ENCODE measurements at places on chromosomes 1 and 21.

GRCh38 chr1:1959840-1960479, 40.9 kb upstream of the TMEM52 start:
- DNase-seq, result peak; percentile 48

- no peak for DNase-seq
Observed at GRCh38 chr21:16796776-16797175, 716.1 kb upstream of the CXADR start.

DNA sequence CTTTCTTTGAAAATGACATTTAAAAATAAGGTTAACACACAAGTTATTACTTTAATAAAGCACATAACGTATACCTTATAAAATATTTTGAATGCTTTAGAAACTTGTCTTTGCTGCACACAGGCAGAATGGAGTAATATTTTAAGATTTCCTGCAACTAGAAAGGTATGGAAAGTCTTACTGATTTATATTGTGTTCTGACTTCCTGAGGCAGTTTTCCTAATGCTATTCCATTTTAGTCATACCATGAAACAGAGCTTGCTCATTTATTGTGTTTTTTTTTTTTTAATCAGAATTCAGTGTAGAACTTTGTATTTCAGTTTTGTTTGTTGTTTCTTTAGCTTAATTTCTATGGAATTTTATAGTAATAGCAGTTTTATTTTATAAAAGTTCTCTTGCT, 60.9 kb upstream of the S1PR1 start:
- no peak for DNase-seq

- no peak for DNase-seq
Observed at GRCh38 chr1:11935057-11935412, 518 bp downstream of the PLOD1 start.

DNA sequence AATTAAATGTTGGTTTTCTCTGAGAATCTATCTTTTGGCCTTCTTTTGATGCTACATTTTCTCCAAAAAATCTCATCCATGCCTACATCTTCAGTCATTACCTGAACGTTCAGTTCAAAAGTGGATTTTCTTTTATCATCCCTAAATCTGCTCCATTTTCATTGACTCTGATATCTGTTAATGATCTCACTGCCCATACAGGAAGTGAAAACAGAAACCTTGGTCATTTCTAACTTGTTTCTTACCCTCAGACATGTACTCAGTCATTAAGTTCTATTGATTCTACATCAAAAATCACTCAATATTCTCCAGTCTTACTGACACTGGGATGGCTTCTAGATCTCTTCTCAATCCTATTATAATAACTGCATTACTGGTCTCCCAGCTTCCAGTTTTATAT, 22.7 kb downstream of the PRKACB start:
- DNase-seq, result no peak

DNA sequence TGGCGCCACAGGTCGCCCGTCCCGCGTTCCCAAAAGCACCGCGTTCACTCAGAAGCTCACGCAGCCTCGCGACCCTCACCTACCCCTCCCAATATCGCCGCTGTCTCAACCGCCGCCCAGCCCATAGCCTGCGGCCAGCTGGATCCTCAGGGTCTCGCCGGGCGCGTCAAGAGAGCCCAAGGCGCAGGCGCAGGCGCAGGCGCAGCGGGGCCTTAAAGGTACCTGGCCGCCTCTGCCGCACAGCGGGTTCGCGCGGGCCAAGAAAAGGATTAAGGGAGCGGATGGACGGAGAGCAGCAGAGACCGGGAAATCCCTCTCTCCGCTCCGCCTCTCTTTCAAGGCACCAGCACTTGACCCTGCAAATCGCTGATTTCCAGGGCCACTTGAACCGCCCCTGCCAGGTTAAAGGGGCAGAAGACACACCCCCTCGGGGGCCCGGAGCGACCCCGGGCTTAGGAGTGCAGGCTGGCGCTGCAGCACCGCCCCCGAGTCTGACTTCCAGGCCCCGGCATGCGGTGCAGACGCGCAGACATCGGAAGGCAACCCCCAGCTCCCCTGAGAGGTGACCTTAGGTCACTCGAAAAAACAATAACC, at the start of gene NBPF20:
Gene NBPF20 (minus strand): TSS at position 168 of the 594 bp plus-strand sequence. CDS start 20,331 bp downstream, outside the sequence.
- peak; percentile 74 for DNase-seq

DNA sequence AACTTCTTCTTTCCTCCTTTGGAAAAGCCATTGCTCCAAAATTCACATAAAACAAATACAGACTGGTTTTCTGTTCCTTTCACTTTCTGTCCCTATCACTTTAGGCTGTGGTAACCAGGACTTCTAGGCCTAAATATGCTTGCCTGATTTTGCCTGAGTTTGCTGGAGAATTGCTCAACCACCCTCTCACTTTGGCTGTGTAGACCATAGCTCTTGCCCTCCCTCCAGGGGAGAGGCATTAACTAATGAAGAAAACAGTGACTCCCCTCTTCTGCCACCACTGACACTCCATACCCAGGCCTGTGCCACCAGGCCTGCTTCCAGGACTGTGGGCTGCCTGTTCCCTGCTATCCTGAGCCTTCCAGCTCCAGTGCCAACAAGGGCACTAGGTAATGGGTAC, 163.5 kb downstream of the TOMM20 start:
- DNase-seq, result no peak

DNA sequence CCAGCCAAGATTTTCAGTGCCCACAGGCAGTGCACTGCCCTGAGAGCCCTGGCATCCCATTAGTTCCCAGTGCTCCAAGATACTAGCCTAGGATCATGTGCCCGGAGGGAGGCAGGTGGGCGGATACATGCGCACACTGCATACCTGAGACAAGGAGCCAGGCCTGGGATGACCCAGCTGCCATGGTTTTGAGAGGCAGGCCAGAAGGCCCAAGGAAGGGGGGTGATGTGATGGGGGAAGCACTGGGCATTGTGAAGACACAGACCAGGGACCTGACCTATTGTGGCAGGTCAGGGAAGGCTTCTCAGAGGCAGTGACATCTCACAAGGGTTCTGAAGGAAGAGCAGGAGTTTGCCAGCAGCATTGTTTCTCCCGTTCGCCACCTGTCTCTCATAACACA, 3.6 kb downstream of the ZC3H12A start:
- no peak for DNase-seq

DNA sequence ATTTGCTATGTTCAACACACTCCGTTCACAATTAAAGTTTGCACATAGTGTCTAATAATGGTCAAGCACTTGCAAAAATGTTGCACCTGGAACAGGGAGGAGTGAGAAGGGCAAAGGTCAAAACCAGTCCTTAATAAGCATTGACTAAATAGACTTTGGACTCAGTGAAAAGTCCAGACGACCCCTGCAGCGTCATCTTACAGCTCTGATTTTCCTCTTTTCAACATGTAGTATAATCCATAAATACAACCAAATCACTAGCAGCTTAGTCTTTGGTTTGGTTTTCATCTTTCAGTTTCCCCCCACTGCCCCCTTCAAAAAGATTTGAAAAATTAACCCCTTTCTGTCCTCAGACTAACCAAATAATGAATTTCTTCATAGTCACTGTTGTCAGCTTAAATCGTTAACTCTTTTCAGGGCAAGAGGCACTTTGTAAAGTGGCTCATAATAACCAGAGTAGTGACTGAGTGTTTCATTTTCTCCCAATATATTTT, 290.3 kb downstream of the PTPRC start:
- DNase-seq, result no peak

DNA sequence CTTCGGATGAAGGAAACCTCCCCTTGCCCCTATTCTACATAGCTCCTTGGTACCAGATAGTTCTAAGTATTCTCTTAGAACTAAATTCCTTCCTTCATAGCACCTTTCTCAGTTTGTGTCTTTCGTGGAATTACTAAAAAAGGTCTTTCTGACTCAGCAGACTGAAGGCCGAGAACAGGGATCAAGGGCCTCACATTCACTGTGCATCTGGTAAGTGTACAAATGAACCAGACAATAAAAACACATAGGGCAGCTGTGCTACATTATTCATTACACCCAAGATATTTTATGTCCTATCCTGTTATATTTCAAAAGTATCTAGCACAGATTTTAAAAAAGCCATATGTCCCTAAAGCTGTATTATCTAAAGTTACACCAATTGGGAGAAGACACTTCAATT, 62.9 kb upstream of the HP1BP3 start:
- no peak for DNase-seq

GRCh38 chr1:196317535-196318522, 290.4 kb downstream of the KCNT2 start:
- DNase-seq, result no peak

- no peak for DNase-seq
Observed at GRCh38 chr1:228286505-228287417, 78.9 kb downstream of the OBSCN start.

DNA sequence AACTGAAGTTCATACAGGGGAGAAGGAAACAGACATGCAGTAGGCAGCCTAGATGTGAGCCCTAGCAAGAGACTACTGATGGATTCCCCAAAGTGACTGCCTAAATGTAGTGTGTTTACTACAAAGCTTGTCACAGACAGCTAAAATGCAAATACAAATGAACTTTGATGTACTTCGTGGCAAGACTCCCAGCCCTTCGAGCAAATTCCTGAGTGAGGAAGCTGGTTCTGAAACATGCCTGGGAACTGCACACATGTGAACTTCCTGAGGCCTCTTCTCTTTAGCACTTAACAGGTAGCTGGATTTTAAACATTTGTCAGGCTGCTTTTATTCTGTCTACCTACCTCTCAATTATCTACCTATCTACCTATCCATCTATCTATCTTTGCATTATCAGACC, 6.7 kb upstream of the IRF2BP2 start:
- no peak for DNase-seq

DNA sequence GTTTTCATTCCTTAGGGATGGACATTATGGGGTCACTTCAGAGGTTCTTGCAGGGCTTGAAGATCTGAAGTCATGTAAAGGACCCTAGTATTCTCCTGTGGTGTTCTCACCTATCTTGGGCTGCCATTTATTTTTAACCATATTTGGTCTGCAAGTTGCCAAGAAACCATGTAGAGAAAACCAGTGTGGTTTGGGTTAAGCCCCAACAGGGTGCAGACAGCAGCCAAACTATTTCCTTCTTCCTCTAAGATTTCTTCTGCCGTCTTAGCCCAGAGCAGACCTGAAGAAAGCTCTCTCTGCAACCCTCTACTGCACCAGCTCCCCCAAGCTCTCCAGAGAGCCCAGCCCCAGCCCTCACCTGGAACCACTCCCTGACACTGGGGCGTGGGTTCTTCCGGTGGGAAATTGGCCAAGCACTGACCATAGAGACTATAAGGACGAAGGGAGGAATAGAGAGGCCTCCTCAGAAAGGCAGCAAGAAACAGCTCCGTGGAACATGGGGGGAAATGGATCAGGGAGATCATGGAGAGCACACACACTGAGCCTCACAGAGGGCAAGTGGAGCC, 136.6 kb downstream of the SYF2 start:
- DNase-seq, result peak; percentile 20

GRCh38 chr21:37829447-37829846, 86.8 kb downstream of the KCNJ6 start:
- no peak for DNase-seq

GRCh38 chr1:214882616-214883015, 199.9 kb upstream of the KCNK2 start:
- DNase-seq, result no peak

- no peak for DNase-seq
Observed at GRCh38 chr1:25523542-25523941, 19.9 kb upstream of the LDLRAP1 start.

DNA sequence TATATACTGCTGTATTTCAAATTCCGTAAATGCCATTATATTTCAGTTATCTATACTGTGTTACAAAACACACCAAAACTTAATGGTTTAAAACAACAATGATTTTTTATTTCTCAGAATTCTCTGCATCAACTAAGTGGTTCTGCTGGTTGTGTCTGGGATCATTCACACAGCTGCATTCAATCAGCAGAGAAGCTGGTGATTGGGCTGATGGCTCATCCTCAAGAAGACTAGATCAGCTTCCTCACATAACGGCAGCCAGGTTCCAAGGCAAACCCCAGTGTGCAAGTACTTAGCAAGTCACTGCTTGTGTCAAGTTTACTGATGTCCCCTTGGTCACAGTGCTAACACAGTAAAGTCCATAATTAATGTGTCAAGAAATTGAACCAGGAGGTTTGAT, 86.3 kb upstream of the VANGL1 start:
- DNase-seq, result no peak

DNA sequence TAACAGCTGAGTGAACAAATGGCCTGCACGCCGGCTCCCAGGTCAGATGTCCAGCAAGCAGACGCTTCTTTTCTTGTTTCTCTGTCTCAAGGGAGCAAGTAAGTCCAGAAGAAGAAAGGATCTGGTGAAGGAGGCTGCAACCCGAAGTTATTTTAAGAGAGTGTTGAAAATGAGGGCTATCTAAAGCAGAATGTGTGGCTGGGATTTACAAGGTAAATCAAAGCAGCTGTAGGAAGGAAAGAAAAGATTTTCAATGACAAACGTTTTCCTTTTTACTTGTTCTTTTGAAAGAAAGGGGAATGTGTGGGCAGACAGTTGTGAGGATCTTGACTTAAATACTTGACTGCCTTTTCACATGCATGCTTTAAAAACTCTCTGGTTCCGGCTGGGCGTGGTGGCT, 311.5 kb downstream of the KIF26B start:
- DNase-seq, result no peak

DNA sequence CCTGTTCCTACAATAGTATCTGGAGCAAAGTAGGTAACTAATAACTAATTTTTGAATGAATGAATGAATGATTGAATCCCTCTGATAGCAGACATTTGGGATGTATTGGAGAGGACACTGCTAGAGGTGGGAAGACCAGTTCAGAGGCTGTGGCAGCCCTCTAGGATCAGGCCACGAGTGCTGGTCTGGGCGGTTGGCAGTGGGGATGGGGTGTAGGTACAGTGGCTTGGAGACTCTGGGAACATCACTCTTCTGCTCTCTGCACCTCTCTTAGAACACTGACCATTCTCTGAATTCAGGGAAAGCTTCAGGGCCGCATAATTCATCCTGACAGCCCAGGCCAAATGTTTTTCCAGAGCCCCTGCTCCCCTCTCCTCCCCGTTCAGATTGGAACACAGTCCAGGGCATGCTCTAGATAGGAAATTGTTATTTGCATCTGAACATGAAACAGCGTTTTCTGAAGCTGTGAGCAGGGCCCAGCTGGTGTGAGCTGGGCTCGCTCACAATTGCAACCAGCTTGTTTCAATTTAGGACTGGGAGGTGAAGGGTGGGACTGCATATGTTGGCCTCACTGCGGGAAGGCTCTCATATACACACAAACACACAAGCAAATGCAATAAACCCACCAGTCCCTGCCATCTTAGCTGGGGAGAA, 253.1 kb upstream of the USP24 start:
- DNase-seq, result no peak

GRCh38 chr1:167373398-167373797, 144.9 kb downstream of the CD247 start:
- DNase-seq, result no peak

DNA sequence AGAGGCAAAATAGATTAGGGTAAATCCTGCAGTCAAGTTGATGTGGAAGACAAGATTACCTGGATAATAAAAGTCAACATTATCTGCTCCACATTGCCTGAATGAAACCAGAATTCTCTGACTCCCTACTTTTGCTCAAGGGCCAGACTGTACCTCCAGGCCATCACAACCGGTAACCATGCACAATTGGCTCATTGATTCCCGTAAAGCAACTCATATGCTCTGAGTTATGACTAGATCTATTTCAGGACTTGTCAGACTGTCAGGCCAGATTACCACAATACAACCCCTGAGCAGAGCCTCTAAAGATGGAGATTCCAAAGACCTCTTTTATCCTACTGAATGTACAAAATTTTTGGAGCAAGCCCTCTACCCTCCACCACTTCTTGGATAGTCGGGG, 90.4 kb downstream of the ODF2L start:
- DNase-seq, result no peak

Data from CD4-positive, alpha-beta T cell treated with Interleukin-6 at 100 ng/mL for 8 hours (primary cell).